ENCODE measurements at places on chromosomes 4 and X. TPM values are rescaled to one million over a fixed set of nuclear protein-coding genes. Genes with fewer than 3 reads are reported as not detected.

CXXC4 gene
- not detected for total RNA-seq

LIMCH1 gene
- total RNA-seq: not detected

AFM gene
- total RNA-seq: not detected

TRIM60 gene
- not detected for total RNA-seq

TKTL2 gene
- not detected for total RNA-seq

ESX1 gene
- total RNA-seq: not detected

TAF1 gene
- 47.2 TPM for total RNA-seq

MAGEA12 gene
- not detected for total RNA-seq

TEX13B gene
- total RNA-seq: not detected

USP51 gene
- 0.98 TPM for total RNA-seq

ZXDA gene
- total RNA-seq: 4.8 TPM

PNPLA4 gene
- 4.4 TPM for total RNA-seq

PAGE5 gene
- not detected for total RNA-seq

CSAG2 gene
- not detected for total RNA-seq

AFP gene
- not detected for total RNA-seq

HOPX gene
- 93.4 TPM for total RNA-seq

CCNA2 gene
- total RNA-seq: 61.5 TPM

CD99 gene
- 338 TPM for total RNA-seq

SLITRK4 gene
- not detected for total RNA-seq

RBM46 gene
- not detected for total RNA-seq

UGT2A1 gene
- not detected for total RNA-seq

SLC10A7 gene
- 26.9 TPM for total RNA-seq

UPF3B gene
- total RNA-seq: 12.5 TPM

HAND2 gene
- total RNA-seq: not detected

TMSB15B gene
- total RNA-seq: 7.7 TPM

TRMT2B gene
- 23.3 TPM for total RNA-seq

RASSF6 gene
- total RNA-seq: not detected

COL4A6 gene
- not detected for total RNA-seq

SRPX2 gene
- not detected for total RNA-seq

DMRTC1B gene
- total RNA-seq: not detected

TBC1D1 gene
- total RNA-seq: 65.2 TPM

POU4F2 gene
- not detected for total RNA-seq

CT45A10 gene
- total RNA-seq: not detected

ZFP42 gene
- 0.12 TPM for total RNA-seq

GPR119 gene
- total RNA-seq: not detected

MAGEB6 gene
- not detected for total RNA-seq

PNCK gene
- total RNA-seq: not detected

SCRG1 gene
- not detected for total RNA-seq

FAT4 gene
- total RNA-seq: not detected

GCNA gene
- 5.7 TPM for total RNA-seq

SMIM10 gene
- total RNA-seq: 0.49 TPM

ABCG2 gene
- 0.68 TPM for total RNA-seq

ART3 gene
- total RNA-seq: not detected

Data from T-helper 1 cell treated with Interleukin-12 subunit alpha and Interleukin-12 subunit beta and Interleukin-4 antibody, amounts not matched to agents 30 ng/mL and 1 ng/mL, for 36 hours (primary cell).